ENCODE measurements at places on chromosomes 16 and 17. TPM values are rescaled to one million over a fixed set of nuclear protein-coding genes. Genes with fewer than 3 reads are reported as not detected.

The EMP2 gene
- total RNA-seq = 33.9 TPM

The GRN gene
- 465 TPM for total RNA-seq

The ALDH3A1 gene
- 27.9 TPM for total RNA-seq

The KRTAP2-3 gene
- total RNA-seq = 10.8 TPM

The WSCD1 gene
- 56.7 TPM for total RNA-seq

The OR1A1 gene
- not detected for total RNA-seq

DNA sequence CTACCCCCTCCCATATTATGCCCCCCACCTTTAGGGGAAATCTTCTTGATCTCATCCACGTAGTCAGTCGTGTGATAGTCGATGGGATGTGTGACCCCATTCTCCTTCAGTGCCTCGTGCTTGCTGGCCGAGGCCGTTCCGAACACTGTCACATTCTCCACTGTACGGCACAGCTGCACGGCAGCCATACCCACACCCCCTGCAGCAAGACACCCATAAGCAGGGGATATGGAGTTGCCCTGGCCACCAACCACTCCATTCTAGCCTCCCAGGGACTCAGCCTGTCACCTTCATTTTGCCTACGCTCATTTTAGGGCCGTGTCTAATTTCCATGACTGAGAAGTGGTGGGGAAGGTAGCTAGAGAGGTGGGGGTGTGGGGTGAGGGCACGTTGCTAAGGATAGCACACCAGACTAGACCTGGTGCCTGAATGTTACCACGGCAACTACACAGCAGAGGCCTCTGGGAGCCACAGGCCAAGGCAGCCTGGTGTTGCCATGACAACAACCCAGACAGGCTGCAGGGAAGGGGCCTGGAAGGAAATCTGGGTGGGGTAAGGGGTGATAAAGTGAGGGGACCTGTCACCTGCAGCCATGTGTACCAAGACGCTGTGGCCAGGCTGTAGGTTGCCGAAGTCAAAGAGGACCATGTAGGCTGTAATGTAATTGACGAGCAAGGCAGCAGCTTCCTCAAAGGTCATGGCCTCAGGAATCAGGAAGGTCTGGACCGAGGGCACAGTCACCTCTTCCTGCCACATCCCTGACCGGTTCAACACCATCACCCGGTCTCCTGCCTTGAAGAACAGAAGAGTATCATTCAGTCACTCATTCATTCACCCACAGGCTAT is 4.0 kb downstream of the VAT1 start:
- H3K27ac ChIP-seq = no peak overlapping the region
- no peak overlapping the region for H3K4me3 ChIP-seq
- no peaks in the 10 kb centered on the region for H3K27me3 ChIP-seq
- peaks cover 5% of the 10 kb centered on the region for H3K4me1 ChIP-seq
- H3K36me3 ChIP-seq = no peaks in the 10 kb centered on the region
- DNase-seq = no peak

GRCh38 chr16:13153696-13154095 is 252.3 kb downstream of the SHISA9 start:
- no peaks in the 10 kb centered on the region for H3K27me3 ChIP-seq
- DNase-seq = no peak
- no peaks in the 10 kb centered on the region for H3K4me1 ChIP-seq
- H3K27ac ChIP-seq = no peak overlapping the region
- H3K4me3 ChIP-seq = no peak overlapping the region
- H3K36me3 ChIP-seq = no peaks in the 10 kb centered on the region

- H3K27ac ChIP-seq = no peak overlapping the region
- peaks cover 73% of the 10 kb centered on the region for H3K27me3 ChIP-seq
- no peak for DNase-seq
- H3K4me1 ChIP-seq = no peaks in the 10 kb centered on the region
- no peak overlapping the region for H3K4me3 ChIP-seq
Measured at GRCh38 chr16:86507173-86508027, 2.9 kb upstream of the FOXF1 start.

GRCh38 chr17:63991611-63992010 is 6.5 kb upstream of the PRR29 start:
- no peaks in the 10 kb centered on the region for H3K36me3 ChIP-seq
- peaks cover 21% of the 10 kb centered on the region for H3K27me3 ChIP-seq
- H3K4me3 ChIP-seq = no peak overlapping the region
- no peak for DNase-seq
- H3K27ac ChIP-seq = no peak overlapping the region

GRCh38 chr17:79826841-79827578 is 12.2 kb downstream of the CBX4 start:
- no peak overlapping the region for H3K4me3 ChIP-seq
- no peak overlapping the region for H3K27ac ChIP-seq
- H3K36me3 ChIP-seq = no peaks in the 10 kb centered on the region
- peaks cover 2% of the 10 kb centered on the region for H3K4me1 ChIP-seq
- no peaks in the 10 kb centered on the region for H3K27me3 ChIP-seq

DNA sequence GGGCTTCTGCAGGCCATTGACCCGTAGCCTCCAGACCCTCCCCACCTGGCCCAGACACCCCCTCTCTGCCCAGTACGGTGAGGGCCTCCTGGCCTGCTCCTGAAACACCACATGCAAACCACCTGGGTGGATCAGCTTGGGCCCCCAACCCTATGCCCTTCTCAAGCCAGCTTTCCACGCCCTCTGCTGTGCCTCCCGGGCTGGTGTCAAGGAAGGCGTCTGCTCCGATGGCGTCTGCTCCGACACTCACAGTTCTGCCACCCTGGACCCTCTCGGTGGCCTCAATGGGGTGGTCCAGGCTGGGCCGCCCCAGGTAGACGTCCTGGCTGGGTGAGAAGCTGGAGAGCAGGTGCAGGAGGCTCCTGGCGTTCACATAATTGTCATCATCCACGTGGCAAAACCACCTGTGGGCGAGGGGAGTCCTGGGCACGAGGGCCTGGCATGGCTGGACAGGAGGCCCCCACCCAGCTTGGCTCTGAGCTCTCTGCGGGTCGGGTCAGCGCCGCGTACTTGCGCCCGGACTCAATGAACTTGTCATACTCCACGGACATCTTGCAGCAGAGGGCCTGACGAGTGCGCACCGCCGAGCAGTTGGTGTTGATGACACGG is 1.4 kb downstream of the RFNG start:
- H3K4me3 ChIP-seq = peak overlapping the region; percentile 81
- H3K27ac ChIP-seq = no peak overlapping the region
- no peaks in the 10 kb centered on the region for H3K27me3 ChIP-seq
- no peak for DNase-seq
- peaks cover 8% of the 10 kb centered on the region for H3K4me1 ChIP-seq
- no peaks in the 10 kb centered on the region for H3K36me3 ChIP-seq

GRCh38 chr16:63228259-63228658 is 1192.0 kb upstream of the CDH8 start:
- DNase-seq = no peak
- no peaks in the 10 kb centered on the region for H3K4me1 ChIP-seq
- H3K36me3 ChIP-seq = no peaks in the 10 kb centered on the region
- no peak overlapping the region for H3K27ac ChIP-seq
- no peak overlapping the region for H3K4me3 ChIP-seq
- no peaks in the 10 kb centered on the region for H3K27me3 ChIP-seq

DNA sequence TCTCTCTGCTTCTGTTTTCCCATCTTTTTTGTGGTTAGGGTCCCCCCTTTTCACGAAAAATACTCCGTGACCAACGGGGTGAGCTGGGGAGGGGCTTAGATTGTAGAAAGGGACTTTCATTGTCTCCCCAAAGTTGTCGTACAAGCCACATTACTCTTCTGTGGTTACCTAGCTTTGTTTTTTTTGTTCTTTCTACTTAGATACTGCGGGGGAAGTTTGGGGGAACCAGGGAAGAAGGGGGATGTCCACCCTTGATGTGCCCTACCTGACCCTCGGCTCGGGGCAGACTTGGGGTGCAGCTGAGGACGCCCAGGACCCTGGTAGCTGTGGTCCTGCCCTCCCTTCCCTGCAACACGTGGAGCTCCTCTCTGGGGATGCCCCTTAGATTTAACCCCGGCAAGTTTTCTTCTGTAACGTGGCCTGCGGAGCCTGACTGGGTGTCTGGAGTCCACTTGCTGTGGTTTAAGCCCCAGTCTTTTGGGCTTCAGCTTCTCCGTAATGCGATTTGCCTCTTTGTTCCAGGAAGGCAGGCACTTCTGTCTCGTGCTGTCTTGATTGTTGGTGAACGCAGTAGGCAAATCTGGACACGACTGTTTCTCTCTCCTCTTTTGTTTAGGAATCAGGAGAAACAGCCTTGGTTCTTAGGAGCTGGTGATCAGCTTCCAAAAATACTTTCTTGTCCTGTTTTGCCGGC is 892 bp downstream of the ABCC1 start:
- H3K27me3 ChIP-seq = no peaks in the 10 kb centered on the region
- H3K36me3 ChIP-seq = no peaks in the 10 kb centered on the region
- H3K4me3 ChIP-seq = peak overlapping the region; percentile 88

DNA sequence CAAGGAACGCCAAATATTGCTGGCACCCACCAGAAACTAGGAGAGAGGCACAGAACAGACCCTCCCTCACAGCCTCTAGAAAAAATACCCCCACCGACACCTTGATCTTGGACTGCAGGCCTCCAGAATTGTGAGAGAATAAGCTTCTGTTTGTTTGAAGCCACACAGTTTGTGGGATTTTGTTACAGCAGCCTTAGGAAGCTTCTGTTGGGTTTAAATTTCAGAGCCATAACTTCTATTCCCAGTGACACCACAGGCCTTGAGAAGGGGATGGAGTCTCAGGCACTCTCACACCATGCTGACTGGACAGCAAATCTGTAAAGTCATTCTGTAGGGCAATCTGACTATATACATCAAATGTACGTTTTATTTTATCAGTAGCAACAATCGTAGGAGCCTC is 38.6 kb downstream of the RNF112 start:
- H3K27ac ChIP-seq = no peak overlapping the region
- DNase-seq = no peak
- 0 out of 2 replicates have a peak, but pooled peaks cover 4% of the 10 kb centered on the region for H3K27me3 ChIP-seq
- H3K4me3 ChIP-seq = no peak overlapping the region

DNA sequence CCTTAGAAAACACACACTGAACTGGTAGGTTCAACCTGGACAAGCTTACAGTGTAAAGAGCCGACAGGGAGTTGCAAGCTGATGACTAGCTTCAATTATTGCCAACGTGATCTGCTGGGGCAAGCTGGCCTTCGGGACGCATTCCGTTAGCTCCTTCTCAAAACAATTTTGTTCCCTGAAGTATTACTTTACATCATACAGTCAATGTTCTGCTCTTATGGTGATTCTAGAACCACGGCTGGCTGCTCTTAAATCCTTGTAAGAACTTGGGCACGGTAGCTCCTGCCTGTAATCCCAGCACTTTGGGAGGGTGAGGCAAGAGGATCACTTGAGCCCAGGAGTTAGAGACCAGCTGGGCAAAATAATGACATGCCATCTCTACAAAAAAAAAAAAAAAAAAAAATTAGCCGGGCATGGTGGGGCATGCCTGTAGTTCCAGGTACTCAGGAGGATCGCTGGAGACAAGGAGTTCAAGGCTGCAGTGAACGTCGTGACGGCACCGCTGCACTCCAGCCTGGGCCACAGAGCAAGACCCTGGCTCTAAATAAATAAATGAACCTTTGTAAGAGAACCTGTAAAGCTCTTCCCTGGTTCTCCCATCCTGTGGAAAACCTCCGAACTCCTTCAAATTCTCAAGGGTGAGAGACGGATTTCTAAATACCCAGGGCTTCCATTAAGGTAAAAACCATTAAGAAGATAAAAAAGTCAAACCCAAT is 2.0 kb downstream of the CDIP1 start:
- no peak overlapping the region for H3K4me3 ChIP-seq
- no peaks in the 10 kb centered on the region for H3K36me3 ChIP-seq
- no peak overlapping the region for H3K27ac ChIP-seq

DNA sequence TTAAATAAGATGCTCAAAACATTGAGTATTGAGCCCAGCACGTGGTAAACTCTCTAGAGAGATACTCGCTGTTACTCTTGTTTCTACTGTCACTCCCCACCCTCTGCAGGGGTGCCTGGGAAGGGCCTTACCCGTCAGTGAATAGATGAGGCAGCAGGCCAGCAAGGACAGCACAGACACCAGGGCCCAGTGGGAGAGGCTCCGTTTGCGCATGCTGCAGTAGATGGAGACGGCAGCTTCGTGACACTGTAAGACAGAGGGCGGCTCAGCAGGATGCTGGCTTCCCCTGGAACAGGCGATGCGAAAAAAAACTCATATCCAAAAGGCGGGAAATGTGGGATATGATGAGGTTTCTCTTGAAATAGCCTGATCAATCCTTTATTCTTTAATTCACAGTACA is 20.0 kb downstream of the SLC38A8 start:
- DNase-seq = no peak
- no peaks in the 10 kb centered on the region for H3K36me3 ChIP-seq
- H3K27ac ChIP-seq = no peak overlapping the region
- peaks cover 29% of the 10 kb centered on the region for H3K4me1 ChIP-seq

DNA sequence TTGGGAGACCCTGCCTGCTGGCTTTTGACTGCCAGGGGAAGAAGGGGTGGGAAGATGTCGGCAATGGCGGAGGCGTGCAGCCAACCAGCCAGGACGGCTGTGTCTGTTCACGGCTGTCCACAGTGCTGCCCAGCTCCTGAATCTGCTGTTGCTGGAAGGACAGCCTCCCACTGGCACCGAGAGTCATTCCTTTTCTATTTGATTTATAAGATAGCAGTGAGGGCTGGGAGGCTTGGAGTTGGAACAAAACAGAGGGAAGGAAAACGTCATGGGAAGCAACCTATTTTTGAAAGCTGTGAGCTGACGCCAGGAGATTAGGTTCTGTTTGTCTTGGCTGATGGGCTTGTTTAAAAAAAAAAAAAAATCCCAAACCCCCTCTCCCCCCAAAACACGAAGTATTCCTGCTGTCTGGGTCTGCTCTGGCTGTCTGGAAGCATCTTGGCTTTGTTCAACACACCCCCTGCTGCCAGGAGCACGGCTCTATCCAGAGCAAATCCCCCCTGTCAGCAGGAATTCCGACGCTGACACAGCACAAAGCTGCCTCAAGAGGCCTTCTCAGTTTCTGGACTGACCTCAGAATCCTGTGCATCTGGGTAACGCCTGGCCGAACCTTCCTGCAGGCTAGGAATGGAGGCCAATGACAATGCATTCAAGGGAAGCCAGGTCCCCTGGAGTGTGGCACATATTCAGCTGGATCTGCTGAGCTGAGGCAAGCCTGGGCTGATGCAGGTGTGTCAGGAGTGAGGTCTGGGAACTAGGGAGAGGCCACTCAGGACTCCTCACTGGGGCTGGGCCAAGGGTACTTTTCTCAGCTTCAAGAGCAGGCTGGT is 41.0 kb upstream of the SREBF1 start:
- no peaks in the 10 kb centered on the region for H3K27me3 ChIP-seq
- peaks cover 13% of the 10 kb centered on the region for H3K4me1 ChIP-seq
- no peak overlapping the region for H3K27ac ChIP-seq
- H3K4me3 ChIP-seq = no peak overlapping the region
- DNase-seq = no peak
